Activated naive CD8-positive, alpha-beta T cell treated with anti-CD3 and anti-CD28 coated beads, Interleukin-2, amount 10 ng/mL, durations not matched to agents 7 days and 5 days (primary cell): ENCODE measurements at places on chromosomes 4 and X.
A peak's percentile ranks its signal among the peaks of the same experiment; 100 is the strongest.

- no peak for DNase-seq
- peaks cover 40% of the 10 kb centered on the region for H3K4me1 ChIP-seq
- peak overlapping the region; percentile 83 for H3K4me3 ChIP-seq
- H3K36me3 ChIP-seq = peaks cover 23% of the 10 kb centered on the region
- H3K27ac ChIP-seq = peak overlapping the region; percentile 95
Measured at GRCh38 chr4:2837110-2837903, 6.3 kb upstream of the ADD1 start.

- H3K27ac ChIP-seq = no peak overlapping the region
- no peaks in the 10 kb centered on the region for H3K4me1 ChIP-seq
- H3K36me3 ChIP-seq = no peaks in the 10 kb centered on the region
- H3K27me3 ChIP-seq = no peaks in the 10 kb centered on the region
- no peak for DNase-seq
Measured at GRCh38 chrX:149456476-149457245, 48.4 kb downstream of the IDS start.

- H3K4me1 ChIP-seq = no peaks in the 10 kb centered on the region
- H3K36me3 ChIP-seq = no peaks in the 10 kb centered on the region
Measured at GRCh38 chrX:13275031-13275430, 44.8 kb downstream of the ATXN3L start.

DNA sequence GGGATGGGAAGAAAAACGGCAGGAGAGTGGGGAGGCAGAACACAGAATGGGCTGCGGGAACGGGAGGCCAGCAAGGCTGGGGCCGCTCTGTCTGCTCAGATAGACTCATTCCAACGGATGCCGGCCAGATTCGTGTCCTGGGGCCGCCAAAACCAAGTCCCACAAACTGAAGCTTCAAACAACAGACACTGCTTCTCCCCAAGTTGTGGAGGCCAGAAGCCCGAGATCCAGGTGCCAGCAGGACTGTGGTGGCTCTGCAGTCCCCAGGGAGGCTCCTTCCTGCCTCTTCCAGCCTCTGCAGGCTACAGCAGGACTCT, 100.6 kb downstream of the ADRA2C start:
- no peaks in the 10 kb centered on the region for H3K4me1 ChIP-seq
- peaks cover 13% of the 10 kb centered on the region for H3K27me3 ChIP-seq
- H3K36me3 ChIP-seq = no peaks in the 10 kb centered on the region
- DNase-seq = no peak
- no peak overlapping the region for H3K27ac ChIP-seq

GRCh38 chrX:34778916-34779315, 121.8 kb upstream of the TMEM47 start:
- no peaks in the 10 kb centered on the region for H3K4me1 ChIP-seq
- no peaks in the 10 kb centered on the region for H3K27me3 ChIP-seq
- DNase-seq = no peak

DNA sequence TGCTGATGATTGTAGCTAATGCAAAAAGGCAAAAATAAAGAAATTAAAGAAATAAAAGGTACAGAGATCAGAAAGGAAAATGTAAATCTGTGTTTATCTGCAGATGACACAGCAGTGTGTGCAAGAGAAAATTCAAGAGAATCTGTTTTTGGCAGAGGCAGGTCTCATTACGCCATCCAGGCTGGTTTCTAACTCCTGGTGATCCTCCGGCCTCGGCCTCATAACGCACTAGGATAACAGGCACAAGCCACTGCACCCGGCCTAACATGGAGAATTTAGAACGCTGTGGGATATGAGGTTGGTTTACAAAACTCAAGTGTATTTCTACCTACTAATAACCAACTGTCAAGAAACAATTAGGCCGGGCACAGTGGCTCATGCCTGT, 29.4 kb downstream of the CTBP1 start:
- H3K36me3 ChIP-seq = peaks cover 50% of the 10 kb centered on the region
- no peaks in the 10 kb centered on the region for H3K27me3 ChIP-seq
- no peak overlapping the region for H3K4me3 ChIP-seq
- DNase-seq = no peak

- H3K4me1 ChIP-seq = no peaks in the 10 kb centered on the region
- peaks cover 14% of the 10 kb centered on the region for H3K27me3 ChIP-seq
- no peak for DNase-seq
- no peaks in the 10 kb centered on the region for H3K36me3 ChIP-seq
- H3K4me3 ChIP-seq = no peak overlapping the region
- no peak overlapping the region for H3K27ac ChIP-seq
Measured at GRCh38 chr4:25299476-25300203, 12.9 kb upstream of the ZCCHC4 start.

DNA sequence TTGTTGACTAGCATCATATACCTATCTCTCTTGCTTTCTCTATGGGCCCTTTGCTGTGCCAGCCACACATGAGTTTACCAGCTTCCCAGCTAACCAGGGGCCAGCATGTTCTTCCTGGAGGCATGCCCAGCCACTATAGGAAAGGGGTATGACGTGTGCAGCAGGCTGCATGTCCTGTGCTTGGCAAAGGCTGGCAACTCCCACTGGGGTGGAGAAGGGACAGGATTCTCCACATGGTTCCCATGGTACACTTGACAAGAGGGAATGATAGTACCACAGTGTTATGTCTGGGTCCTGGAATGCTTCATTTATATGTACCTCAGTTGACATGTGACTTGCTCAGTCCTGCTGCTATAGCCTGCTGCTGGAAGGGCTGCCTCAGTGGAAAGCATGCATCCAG, 78.8 kb downstream of the TMEM164 start:
- no peak overlapping the region for H3K4me3 ChIP-seq
- no peak overlapping the region for H3K27ac ChIP-seq
- no peak for DNase-seq
- peaks cover 2% of the 10 kb centered on the region for H3K4me1 ChIP-seq
- peaks cover 6% of the 10 kb centered on the region for H3K36me3 ChIP-seq

- DNase-seq = no peak
- peaks cover 4% of the 10 kb centered on the region for H3K4me1 ChIP-seq
- peaks cover 4% of the 10 kb centered on the region for H3K36me3 ChIP-seq
- no peaks in the 10 kb centered on the region for H3K27me3 ChIP-seq
Measured at GRCh38 chrX:15781961-15782699, 8.2 kb upstream of the ZRSR2 start.

GRCh38 chr4:173478201-173478912, 51.7 kb downstream of the HAND2 start:
- no peaks in the 10 kb centered on the region for H3K27me3 ChIP-seq
- no peak overlapping the region for H3K27ac ChIP-seq
- H3K4me3 ChIP-seq = no peak overlapping the region
- DNase-seq = no peak
- no peaks in the 10 kb centered on the region for H3K36me3 ChIP-seq

GRCh38 chrX:149903889-149904748, 23.1 kb downstream of the MAGEA8 start:
- H3K4me1 ChIP-seq = peaks cover 8% of the 10 kb centered on the region
- peak overlapping the region; percentile 76 for H3K27ac ChIP-seq
- H3K36me3 ChIP-seq = no peaks in the 10 kb centered on the region
- no peaks in the 10 kb centered on the region for H3K27me3 ChIP-seq
- H3K4me3 ChIP-seq = peak overlapping the region; percentile 75
- no peak for DNase-seq

- H3K36me3 ChIP-seq = no peaks in the 10 kb centered on the region
- no peaks in the 10 kb centered on the region for H3K4me1 ChIP-seq
- no peaks in the 10 kb centered on the region for H3K27me3 ChIP-seq
- H3K27ac ChIP-seq = no peak overlapping the region
Measured at GRCh38 chr4:91118597-91118996, 991.4 kb downstream of the CCSER1 start.

GRCh38 chr4:44916411-44916810, 190.1 kb upstream of the GNPDA2 start:
- no peak for DNase-seq
- no peaks in the 10 kb centered on the region for H3K36me3 ChIP-seq
- H3K4me3 ChIP-seq = peak overlapping the region; percentile 60
- no peak overlapping the region for H3K27ac ChIP-seq

DNA sequence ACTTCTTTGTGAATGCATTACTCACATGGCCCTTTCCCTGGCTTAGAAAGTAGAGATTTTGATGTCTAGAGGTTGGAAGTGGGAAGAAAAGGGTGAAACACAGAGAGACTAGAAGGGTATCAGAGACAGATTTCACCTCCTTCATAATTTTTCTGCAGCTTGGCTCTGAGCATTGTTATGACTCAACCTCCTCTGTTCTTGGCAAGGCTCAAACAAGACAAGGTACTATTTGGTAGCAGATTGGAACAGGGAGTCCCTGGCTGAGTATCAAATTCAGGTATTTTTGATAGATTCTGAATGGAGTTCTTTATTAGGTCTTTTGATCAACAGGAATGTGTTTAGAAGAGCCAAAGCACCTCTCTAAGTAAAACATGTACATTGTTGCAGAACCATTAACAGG, 146.3 kb upstream of the CHRDL1 start:
- H3K27ac ChIP-seq = no peak overlapping the region
- no peaks in the 10 kb centered on the region for H3K4me1 ChIP-seq

DNA sequence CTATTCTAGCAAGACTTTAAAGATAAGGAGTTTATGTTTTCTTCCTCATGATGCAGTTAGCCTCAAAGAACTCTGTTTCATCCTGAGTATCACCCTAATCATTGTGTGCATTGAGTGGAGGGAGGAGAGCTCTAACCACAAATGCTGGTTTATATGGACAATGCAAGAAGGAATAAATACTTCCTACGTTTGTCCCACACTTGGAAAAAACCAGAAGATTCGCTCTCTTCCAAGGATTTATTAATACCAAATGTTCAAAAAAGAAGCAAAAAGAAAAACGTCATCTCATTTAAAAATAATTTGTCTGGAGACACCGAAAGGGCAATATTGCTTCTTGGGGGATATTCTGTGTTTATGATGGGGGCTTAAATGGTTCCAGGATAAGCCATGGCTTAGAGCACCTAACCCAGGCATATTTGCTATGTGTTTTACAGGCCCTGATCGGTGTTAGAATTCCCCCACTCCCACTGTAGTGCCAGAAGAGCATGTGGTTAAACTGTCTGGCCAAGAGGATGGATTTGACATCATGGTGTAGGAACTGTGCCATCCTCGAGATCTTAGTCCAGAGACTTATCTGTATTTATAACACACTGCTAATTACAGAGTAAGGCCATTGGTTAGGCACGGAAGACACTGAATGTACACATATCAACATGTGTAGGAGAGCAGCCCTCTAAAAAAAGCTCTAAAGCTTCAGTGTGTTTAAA, 227.2 kb downstream of the ANK2 start:
- H3K4me1 ChIP-seq = no peaks in the 10 kb centered on the region
- no peak overlapping the region for H3K4me3 ChIP-seq
- peaks cover 19% of the 10 kb centered on the region for H3K27me3 ChIP-seq
- no peak for DNase-seq
- no peak overlapping the region for H3K27ac ChIP-seq
- no peaks in the 10 kb centered on the region for H3K36me3 ChIP-seq

- peaks cover 3% of the 10 kb centered on the region for H3K27me3 ChIP-seq
- peaks cover 8% of the 10 kb centered on the region for H3K4me1 ChIP-seq
- H3K36me3 ChIP-seq = no peaks in the 10 kb centered on the region
- DNase-seq = no peak
Measured at GRCh38 chrX:40245488-40246071, 147.8 kb upstream of the BCOR start.

- DNase-seq = no peak
- no peak overlapping the region for H3K4me3 ChIP-seq
- H3K27ac ChIP-seq = no peak overlapping the region
Measured at GRCh38 chr4:24659241-24659961, 75.0 kb upstream of the DHX15 start.

DNA sequence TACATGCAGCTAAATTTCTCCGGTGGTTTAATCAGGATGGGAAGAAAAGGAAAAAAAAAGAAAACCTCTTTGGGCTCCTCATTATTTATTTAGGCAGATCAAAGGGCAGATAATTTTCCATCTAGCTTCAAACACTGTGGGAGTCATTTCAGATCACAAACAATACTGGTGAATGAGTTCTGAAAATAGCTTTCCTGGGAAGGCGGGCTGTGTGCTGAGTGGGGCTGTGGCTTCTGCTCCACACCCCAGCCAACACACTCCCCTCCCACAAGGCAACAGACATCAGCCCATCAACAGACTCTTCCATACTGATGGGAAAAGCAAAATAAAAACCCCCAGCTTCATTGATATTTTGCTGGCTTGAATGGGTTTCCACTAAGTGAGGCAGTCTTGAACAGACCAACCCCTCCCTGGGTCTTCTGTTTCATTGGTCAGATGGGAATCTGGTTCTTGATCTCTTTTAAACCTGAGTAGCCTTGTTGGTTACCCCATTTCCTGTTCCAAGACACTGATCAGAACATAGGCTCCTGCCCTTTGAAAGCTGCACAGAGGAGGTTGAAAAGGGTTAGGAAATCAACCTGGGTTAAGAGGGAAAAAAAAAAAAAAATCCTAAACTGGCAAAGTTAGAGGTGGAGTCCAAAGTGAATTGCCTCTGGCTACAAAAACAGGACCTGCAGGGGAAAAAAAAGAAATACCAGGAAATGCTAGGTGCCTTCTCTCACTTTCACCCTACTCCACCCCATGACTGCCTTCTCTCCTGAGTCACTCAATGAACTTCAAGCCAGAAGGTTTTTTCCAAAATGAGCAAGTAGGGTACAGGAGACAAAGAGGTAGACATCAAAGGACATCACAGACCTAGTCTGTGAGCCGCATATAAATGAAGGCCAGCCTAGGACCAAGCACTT, 20.0 kb downstream of the AMOT start:
- no peak for DNase-seq
- peaks cover 2% of the 10 kb centered on the region for H3K27me3 ChIP-seq
- no peaks in the 10 kb centered on the region for H3K4me1 ChIP-seq
- H3K27ac ChIP-seq = no peak overlapping the region
- H3K36me3 ChIP-seq = no peaks in the 10 kb centered on the region

DNA sequence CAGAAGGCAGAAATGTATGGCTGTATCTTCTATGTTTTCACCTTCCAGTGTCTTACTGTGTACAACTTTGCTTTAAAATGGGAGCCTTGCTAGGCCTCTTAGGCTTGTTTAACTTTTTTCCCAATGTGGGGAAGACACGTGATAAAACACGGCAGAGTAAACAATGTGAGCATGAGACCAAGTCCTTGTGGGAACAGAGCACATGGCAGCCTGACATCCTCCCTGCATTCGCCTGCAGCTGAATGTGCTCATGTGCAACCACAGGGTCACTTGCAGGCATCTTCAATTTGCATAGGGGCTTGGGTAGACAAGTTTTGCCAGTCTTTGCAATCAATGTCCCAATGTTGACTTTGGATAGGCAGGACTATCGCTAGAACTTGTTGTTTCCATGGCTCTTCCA, 91.8 kb downstream of the CCNG2 start:
- no peak for DNase-seq
- no peak overlapping the region for H3K4me3 ChIP-seq
- no peaks in the 10 kb centered on the region for H3K27me3 ChIP-seq
- no peaks in the 10 kb centered on the region for H3K36me3 ChIP-seq
- H3K27ac ChIP-seq = no peak overlapping the region

- no peak overlapping the region for H3K27ac ChIP-seq
- H3K36me3 ChIP-seq = no peaks in the 10 kb centered on the region
- H3K27me3 ChIP-seq = no peaks in the 10 kb centered on the region
- no peak overlapping the region for H3K4me3 ChIP-seq
- DNase-seq = no peak
Measured at GRCh38 chr4:110851989-110852388, 229.1 kb upstream of the PITX2 start.
